ENCODE measurements at places on chromosomes 12 and 14.

- DNase-seq = peak; percentile 29
Measured at GRCh38 chr12:116687888-116688287, 50.0 kb downstream of the SPRING1 start.

DNA sequence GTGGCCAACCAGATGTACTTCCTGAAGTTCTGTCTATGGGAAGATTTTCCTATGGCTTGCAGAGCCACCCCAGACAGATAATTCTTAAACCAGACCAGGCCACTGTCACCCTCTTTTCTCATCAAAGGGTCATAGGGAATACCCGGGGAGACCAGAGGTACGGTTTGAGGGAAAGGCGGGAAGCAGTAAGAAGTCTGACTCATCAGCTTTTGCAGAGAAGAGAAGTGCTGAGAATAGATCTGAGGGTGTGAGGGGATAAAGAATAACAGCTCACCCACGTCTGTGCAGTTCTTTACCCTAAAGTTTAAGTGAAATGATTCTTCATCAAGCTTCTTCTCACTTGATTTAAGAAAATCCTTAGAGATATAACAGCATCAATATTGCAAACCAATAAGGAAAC lies 21.3 kb upstream of the POC1B start:
- no peak for DNase-seq

GRCh38 chr12:29447285-29447975 lies 50.1 kb downstream of the OVCH1 start:
- DNase-seq = no peak

- peak; percentile 2 for DNase-seq
Measured at GRCh38 chr12:91326058-91327027, 143.7 kb upstream of the DCN start.

DNA sequence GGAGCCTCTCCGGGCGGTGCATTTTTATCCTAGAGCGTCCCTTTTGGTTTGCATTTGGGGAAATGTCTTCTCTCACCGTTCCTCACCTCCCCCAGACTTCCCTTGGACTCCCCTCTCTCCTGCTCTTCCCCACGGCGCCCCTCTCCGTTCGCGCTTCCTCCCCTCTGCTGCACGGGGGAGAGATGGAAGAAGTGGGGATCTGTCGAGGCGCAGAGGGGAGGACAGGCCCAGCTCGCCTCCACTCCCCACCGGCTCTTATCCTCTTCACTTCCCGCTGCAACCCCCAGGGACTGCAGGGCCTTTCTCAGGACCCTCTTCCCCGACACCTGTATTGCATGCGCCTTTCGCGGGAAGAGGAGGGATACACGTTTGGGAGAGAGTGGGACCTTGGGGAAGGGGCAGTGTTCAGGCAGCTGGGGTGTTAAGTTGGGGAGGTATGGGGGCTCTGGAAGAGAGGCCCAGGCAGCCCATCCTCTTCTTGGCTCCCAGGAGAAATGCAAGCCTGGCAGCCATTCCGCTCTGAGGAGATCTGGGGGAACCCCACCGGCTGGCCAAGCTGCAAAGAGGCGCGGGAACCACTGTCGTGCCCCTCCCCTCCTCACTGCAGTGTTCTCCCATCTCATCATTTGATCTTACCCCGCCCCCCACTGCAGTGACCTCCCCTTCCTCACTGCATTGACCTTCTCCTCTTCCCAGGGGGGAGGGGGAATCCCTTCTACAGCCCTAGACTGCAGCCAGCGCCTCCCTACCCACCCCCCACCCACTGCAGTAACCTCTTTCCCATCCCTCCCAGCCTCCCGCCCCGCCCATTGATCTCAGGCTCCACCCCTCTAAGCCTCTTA lies 788 bp downstream of the ENO2 start:
- DNase-seq = no peak

DNA sequence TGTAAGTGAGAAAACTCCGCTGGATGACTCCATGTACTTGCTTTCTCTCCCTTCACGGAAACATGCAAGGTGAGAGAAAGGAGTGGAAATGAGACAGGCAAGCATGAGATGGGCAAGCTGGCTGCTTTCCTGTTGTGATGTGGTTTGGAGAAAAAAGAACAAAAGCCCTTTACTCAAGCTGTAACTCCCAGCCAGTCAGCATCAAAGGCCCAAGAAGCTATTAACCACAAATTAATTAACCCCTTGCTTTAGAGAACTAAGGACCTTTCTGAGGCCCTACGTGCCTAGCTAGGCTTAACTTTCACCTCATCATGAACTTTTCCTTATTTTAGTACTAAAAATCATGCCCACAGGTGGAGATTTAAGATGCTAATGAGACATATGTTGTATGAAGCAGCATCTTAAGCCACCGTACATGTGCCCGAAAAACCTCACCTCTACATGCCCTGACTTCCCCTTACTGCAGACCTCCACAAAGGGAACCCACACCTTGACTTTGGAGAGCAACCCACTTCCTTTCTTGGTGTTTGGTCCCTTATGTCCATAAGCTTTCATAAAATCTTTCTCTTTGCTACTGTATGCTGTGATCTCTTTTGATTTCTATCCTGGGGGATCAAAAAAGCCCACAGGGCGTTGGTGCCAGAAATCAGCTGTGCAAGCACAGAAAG lies 87.0 kb downstream of the GALNT8 start:
- DNase-seq = no peak

- DNase-seq = peak; percentile 3
Measured at GRCh38 chr14:52950410-52950897, 396 bp downstream of the FERMT2 start.

- DNase-seq = no peak
Measured at GRCh38 chr14:92362781-92363235, 39.8 kb downstream of the SLC24A4 start.

DNA sequence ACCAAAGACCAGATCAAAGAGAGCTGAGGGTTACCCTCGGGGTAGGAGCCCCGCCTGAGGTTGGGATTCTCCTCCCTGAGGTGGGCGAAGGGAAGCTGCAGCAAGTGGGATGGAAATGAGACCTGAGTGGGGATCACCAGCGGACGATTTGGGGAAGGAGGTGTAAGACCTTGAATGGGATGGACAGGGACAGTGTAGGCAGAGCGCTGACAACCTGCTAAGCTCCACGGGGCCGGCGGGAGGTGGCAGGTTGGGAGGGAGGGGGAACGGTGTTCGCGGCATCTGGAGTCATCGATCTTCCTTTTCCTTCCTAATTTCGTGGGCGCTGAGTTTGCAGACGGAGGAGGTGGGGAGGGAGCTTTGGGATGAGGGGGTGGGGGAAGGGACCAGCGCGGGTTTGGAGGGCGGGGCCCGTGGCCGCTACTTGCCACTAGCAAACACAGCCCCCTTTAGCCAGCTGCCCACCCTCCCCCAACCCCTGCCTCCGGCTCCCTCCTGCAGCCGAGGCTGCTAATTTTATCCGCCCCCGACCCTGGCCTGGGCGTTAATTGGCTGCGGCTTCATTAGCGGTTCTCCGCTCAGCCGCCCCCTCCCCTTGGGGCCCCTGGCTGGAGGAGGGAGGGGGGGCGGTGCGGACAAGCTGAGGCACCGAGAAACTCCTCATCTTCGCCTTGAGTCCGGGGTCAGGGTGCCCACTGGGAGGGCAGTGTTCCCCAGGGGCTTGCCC lies 2.8 kb upstream of the SHMT2 start:
- no peak for DNase-seq

DNA sequence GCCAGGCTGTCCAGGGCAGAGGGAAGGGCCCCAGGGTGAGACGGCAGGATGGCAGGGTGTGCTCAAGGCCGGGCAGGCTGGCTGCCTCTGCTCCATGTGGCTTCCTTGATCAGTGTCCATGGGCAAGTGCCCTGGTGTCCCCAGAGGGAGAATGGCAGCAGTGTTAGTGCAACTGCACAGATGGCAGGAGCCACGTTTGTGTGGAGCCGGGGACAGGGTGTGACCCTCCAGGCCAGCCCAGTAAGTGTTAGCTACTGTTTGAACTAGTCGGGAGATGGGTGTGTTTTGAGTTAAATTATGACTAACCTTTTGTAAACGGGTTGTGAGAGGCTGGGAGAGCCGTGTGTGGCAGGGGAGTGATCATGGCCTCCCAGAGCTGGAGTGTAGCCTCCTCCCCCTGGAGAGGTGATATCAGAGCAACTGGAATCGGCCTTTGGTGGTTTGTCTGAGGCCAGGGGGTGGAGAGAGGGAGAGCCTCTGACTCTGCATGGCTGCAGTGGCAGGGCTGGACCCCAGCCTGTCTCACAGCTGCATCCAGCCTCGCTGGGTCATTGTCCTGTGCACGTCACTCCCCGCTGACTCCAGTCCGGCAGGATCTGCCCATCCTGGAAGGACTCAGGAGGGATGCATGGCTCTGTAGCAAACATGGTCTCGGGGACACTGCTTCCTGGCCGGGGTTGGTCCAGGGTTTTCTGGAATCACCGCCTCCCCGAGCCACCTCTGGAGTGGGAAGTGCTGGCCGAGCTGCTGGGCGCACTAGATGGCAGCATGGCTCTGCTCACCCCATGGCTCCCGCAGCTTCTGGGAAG lies 27.8 kb downstream of the AACS start:
- DNase-seq = no peak

DNA sequence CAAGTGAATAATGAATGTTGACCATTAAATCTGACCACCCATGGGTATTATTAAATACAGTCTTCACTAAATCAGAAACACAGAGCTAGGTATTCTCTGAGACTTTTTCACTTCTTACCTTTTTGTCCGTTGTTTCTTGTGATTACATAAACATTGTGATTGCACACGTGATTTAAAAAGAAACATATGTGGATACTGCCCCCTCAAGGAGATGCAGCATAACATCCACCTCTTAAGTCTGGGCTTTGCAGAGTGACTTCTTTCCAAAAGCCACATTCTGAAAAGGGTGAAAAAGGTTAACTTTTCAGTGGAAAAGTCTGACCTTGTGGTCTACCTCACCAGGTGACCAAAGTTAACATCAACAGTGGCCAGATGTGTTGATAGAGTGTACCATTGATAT lies 185.5 kb upstream of the FAR2 start:
- no peak for DNase-seq

- DNase-seq = no peak
Measured at GRCh38 chr12:83462419-83462818, 775.7 kb downstream of the TMTC2 start.

DNA sequence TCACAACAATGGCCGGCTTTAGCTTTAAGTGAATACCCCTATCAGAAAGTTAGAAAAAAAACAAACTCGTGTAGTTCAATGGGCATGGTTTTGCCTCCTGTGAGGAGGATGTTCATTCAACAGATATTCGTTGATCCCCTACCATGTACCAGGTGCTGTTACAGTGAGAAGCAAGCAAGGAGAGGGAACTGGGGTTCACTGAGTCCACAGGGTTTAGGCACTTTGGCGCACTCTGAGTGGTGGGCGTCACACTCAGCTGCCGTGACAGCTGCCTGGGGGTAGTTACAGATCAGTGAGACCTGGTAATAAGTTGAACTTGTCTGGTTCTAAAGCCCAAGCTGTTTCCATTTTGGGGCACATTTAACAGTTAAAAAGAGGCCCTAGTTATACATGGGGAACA lies 74.2 kb downstream of the PAPOLA start:
- no peak for DNase-seq

DNA sequence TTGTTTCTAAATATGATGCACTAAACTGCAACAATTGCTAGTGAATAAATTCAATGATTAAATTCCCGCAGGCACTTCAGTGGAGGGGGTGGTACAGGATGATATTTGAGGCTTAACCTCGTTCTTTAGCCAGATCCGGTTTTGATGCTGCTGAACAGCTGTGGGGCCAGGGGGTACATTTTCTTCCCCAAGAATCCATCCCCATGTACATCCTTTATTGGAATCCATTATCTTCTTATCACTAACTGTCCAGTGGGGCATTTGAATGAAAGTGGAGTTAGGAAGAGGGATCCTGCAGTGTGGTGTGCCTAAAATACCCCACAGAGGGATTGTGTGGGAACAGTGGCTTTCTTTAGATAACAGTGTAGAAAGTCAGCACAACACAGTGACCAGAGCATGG lies 45.2 kb upstream of the OASL start:
- DNase-seq = no peak

- DNase-seq = peak; percentile 90
Measured at GRCh38 chr14:72925815-72926291, 411 bp upstream of the DCAF4 start.

GRCh38 chr14:22538671-22539228 lies 50.3 kb downstream of the DAD1 start:
- DNase-seq = no peak
